Activated naive CD4-positive, alpha-beta T cell treated with anti-CD3 and anti-CD28 coated beads for 36 hours (primary cell): ENCODE measurements at places on chromosomes 1 and 21. TPM values are rescaled to one million over a fixed set of nuclear protein-coding genes. Genes with fewer than 3 reads are reported as not detected.
A peak's percentile ranks its signal among the peaks of the same experiment; 100 is the strongest.

GRCh38 chr1:222898191-222898527 lies 83.3 kb downstream of the DISP1 start:
- DNase-seq, result no peak

The PDZK1 gene
- total RNA-seq, result not detected

DNA sequence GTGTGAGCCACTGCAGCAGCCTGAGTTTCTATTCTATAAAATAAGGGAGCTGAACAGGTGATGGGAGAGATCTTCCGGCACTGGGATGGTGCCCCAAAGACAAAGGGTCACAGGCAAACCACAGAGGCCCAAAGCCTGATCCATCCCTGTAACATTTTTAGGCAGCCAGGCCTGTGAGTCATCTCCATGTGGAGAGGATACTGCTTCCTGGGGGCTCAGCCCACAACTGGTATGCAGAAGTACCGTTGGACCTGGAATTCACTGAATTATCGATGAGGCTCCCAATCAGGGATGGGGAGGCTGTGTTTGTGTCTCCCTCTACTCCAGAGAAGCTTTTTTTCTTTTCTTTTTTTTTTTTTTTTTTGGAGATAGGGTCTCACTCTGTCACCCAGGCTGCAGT lies 48.8 kb upstream of the WASF2 start:
- no peak for DNase-seq

The CZIB gene
- total RNA-seq, result 44.4 TPM

The FHL3 gene
- total RNA-seq, result 12.1 TPM

The TMEM81 gene
- 3.7 TPM for total RNA-seq

- DNase-seq, result no peak
Measured at GRCh38 chr21:27108701-27109100, 141.8 kb upstream of the ADAMTS5 start.

The FAM177B gene
- not detected for total RNA-seq

DNA sequence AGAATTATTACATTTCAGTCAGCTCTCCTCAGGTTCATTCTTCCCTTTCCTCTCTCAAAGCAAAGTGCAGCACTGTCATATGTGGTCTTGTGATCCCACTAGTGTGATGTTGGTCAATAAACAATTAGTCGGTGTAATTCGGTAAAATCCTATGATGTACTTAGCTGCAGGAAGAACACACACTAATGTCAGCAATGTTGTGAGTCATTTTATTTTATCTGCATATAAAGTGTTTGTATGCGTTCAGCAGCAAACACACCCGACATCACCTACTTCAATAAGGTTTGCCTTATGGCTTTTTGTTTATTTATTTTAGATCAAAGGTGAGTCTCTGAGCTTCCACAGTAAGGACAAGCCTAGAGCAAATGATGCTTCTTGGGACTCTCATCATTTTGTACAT lies 47.8 kb downstream of the PTPN14 start:
- DNase-seq, result no peak

GRCh38 chr1:229068270-229068987 lies 202.5 kb upstream of the RAB4A start:
- DNase-seq, result no peak

GRCh38 chr21:41769933-41770332 lies 3.1 kb upstream of the RIPK4 start:
- DNase-seq, result no peak

- no peak for DNase-seq
Measured at GRCh38 chr1:204316164-204316563, 43.6 kb downstream of the PLEKHA6 start.

- no peak for DNase-seq
Measured at GRCh38 chr1:212433577-212434462, 1.1 kb downstream of the NENF start.

DNA sequence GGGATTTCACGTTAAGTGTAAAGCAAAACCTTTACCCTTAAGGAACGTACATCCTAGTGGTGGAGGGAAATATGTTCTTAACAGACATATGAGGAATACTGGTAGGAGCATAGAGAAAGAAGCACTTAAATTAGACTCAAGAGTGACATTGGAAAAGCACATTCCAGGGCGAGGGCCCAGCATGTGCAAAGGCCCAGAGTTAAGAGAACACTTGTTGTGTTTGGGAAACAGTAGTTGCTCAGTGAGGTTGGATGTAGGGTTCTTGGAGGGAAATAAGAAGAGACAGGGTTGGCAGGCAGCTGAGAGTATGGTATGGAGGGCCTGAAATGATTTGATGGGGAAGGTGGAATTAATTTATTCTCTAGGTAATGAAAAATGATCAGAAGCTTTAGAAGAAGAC lies 115.5 kb downstream of the CNIH3 start:
- no peak for DNase-seq

GRCh38 chr1:233094269-233094668 lies 143.9 kb downstream of the NTPCR start:
- no peak for DNase-seq

The RNF207 gene
- 4.1 TPM for total RNA-seq

DNA sequence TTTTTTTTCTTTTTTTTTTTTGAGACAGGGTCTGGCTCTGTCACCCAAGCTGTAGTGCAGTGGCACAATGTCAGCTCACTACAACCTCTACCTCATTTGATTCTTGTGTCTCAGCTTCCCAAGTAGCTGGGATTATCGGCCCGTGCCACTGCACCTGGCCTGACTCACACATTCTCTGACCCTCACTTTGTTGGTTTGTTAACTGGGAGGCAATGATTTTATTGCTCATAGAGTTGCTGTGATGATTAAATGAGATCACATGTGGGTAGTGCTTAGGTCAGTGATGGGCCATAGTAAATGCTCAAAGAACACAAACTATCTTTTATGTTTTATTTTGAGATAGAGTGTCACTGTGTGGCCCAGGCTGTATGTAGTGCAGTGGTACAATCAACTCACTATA lies 47.3 kb upstream of the SSBP3 start:
- DNase-seq, result no peak

The PEAR1 gene
- not detected for total RNA-seq

The APOBEC4 gene
- total RNA-seq, result not detected

- no peak for DNase-seq
Measured at GRCh38 chr1:16294219-16295212, 57.5 kb upstream of the CPLANE2 start.

The OR2L5 gene
- not detected for total RNA-seq

DNA sequence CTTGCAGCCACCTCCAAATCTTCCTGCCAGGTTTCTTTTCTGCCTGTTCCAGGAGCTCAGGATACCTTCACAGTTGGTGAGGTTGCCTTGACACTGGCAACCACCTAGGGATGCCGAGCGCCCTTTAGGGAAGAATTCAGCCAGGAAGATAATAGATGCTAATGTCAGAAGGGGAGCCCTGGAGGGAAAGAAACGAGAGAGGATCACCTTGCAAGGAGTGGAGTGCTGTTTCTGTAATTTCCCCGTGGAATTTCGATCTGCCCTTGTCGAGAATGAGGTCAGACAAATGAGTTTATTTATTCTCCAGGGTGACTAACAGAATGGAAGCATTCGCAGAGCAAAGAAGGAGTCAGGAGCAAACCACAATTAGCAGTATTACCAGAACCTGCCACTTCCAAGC lies 315.8 kb upstream of the KAZN start:
- no peak for DNase-seq

The CCNL2 gene
- total RNA-seq, result 97.7 TPM

DNA sequence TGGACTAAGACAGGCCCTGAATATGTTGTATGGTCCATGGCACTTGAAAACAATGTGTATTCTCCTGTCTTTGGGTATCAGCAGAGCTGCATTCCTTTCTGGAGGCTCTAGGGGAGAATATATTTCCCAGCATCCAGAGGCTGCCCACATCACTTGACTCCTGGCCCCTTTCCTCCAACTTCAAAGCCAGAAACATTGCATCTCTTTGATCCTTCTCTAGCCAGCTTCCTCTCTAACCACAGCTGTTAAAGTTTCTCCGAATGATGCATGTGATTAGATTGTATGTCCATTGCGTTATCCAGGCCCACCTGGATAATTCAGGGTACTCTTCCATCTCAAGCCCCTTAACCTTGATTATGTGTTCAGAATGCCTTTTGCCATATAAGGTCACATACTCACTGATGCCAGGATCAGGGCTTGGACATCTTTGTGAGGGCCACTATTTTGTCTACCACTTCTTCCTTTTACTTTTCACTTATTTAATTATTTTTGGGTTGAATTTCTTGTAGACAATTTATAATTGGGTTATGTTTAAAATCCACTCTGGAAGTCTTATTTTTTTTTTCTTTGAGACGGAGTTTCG lies 5.3 kb downstream of the CHD1L start:
- no peak for DNase-seq

The AMY1C gene
- not detected for total RNA-seq

DNA sequence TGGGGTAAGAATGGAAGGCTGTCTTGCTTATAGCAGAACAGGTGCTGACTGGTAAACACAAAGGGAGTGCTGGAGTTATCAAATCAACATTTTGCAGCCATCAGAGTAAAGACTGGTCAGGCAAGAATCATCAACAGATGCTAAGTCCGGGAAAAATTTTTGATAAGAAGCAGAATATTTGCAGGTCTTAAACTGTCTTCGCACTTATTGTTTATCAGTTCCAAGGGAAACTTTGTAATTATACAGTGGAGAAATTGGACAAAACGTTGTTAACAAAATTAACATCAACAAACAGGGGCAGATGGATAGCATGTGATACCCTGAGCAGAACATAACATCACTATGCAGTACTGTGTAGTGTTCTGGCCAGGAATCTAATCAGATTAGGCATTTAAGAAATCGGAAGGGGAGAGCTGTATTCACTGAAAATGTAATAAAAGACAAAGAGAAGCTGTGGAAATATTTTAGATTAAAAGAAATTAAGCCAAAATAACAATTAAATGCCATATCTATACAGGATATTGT lies 127.1 kb downstream of the DAB1 start:
- DNase-seq, result no peak

GRCh38 chr1:20261095-20261494 lies 29.6 kb upstream of the VWA5B1 start:
- no peak for DNase-seq

- peak; percentile 84 for DNase-seq
Measured at GRCh38 chr1:146012703-146013558, 8.6 kb downstream of the HJV start.

DNA sequence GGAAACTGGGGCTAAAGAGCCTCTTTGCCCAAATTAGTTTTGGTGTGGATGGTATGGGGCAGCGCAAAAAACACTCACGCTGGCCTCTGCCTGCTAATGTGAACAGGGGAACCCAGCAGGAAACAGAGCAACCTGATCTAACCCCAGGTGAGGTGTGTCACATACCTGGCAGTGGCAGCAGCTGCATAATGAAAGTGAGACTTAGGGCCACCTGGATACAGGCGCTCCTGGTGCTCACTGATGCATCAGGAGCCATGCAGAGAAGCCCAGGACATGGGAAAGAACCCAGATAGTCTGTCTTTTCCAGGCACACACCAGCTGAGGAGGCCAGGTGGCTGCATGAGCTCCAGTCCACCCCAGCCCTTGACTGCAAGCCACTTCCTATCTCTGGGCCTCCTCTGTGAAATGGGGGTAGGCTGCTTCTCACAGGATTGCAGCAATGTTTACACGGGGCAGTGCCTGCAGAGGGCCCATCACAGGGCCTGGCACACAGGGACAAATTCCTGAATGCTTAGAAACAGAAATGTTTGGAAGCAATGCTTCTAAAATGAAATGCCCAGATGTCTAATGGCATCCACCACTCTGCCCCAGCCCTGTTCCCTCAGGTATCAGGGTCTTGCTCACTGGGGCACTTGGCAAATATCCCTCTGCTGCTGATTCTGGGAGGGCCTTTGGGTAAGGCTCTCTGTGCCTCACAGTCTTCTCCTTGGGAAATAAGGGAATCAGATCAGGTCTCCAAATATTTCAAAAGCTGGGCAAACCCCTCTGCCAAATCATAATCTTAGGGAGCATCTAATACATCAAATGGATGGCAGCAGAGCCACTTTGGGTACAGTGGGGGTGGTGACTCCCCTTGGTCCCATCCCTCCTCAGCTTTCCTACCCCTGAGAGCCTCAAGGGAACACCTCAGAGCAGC lies 19.9 kb downstream of the DHCR24 start:
- DNase-seq, result no peak

The NKAIN1 gene
- total RNA-seq, result not detected

The TNFRSF4 gene
- total RNA-seq, result 110 TPM

GRCh38 chr1:36963006-36963405 lies 71.3 kb downstream of the GRIK3 start:
- DNase-seq, result no peak

The EFNA1 gene
- total RNA-seq, result 0.26 TPM

GRCh38 chr1:21338573-21339355 lies 48.5 kb upstream of the ECE1 start:
- DNase-seq, result no peak

DNA sequence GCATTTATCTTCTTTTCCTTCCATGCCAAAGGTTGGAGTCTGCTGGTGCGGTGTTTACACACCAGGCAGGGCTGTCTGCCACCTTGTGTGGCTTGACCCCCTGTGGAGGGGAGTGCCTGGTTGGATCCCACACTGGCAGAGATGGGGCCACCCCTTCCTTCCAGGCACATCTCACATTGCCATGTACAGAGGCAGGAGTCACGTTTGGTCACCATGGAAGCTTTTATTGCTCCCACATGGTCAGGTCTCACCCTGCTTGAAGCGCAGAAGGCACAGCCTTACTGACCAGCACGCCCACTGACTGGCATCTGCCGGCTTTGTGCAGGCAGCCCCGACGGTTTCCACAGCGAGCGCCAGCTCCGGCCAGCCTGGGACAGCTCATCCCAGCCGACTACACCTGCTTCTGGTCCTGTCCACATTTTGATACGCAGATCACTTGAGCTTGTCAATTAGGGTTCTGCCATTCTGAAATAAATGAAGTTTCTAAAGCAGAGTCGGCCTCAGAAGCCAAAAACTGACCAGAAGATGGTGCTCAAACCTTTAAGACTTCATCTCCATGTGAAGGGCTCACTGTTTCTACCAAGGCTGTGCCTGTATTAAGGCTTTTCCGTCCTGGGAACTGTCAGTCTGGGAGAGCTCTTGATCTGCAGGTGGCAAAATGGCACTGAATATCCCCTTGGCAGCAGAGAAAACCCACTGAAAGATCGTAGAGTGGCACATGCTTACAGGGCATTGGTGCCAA lies 35.6 kb upstream of the EPHA8 start:
- no peak for DNase-seq

The LIPI gene
- not detected for total RNA-seq

DNA sequence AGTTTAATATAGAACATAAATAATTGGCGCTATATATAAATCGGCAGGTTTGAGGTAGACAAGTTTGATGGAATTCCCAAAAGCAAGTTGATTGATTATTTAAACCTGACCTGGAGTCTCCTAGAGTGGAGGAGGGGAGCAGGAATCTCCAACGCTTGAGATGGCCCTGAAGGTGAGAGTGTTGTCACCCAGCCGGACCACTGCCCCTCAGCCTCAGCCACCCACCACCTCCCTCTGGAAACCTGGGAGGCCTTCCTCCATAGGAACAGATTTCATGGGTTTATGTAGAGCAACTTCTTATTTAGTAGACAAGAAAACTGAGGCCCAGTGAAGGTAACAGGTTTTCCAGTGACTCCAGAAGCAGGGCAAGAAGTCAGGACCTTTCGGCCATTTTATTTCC lies 389.5 kb downstream of the KIF26B start:
- no peak for DNase-seq

DNA sequence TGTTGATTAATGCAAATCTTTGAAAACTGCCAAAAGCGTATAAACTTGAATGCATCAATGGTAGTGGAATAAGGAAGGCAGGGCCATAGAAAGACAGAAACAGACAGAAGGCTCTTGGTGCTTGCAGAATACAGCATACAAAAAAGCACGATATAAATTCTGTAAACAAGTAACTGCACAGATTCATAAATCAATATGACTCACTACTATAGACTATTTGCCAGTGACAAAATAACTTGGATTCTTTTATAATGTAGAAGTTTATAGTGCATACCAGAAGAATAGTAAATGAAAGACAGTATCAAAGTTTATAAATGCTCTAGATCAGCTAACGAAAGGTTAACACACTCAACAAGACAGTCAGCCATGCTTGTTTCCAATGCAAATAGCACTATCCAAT lies 349.6 kb downstream of the PTBP2 start:
- DNase-seq, result no peak
